ENCODE measurements at places on chromosomes 4 and X.
A peak's percentile ranks its signal among the peaks of the same experiment; 100 is the strongest.

DNA sequence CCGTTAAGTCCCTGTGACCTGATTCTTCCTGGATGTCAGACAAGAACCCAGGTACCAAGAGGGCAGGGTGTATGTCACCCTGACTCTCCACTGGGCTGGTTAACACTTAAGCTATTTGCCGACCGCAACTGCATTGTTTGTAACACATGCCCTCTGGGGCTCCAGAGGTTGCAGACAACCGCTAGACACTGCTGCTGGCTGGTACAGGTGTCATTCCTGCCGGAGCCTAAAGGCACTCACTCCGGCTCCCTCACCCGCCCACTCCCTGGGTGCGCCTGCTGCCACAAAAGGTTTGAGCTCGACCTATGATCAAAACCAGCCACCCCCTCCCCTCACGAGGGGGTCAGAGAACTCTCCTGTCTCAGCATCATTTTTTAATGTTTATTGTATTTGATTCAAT lies 208.2 kb downstream of the FAT4 start:
- no peak for DNase-seq

GRCh38 chr4:129379429-129379828 lies 283.5 kb downstream of the C4orf33 start:
- DNase-seq: no peak

- no peak for DNase-seq
These were observed 43.1 kb upstream of the CYP2U1 start for GRCh38 chr4:107888237-107888636.

- no peak for DNase-seq
These were observed 460.2 kb upstream of the FAT1 start for GRCh38 chr4:187183826-187184225.

DNA sequence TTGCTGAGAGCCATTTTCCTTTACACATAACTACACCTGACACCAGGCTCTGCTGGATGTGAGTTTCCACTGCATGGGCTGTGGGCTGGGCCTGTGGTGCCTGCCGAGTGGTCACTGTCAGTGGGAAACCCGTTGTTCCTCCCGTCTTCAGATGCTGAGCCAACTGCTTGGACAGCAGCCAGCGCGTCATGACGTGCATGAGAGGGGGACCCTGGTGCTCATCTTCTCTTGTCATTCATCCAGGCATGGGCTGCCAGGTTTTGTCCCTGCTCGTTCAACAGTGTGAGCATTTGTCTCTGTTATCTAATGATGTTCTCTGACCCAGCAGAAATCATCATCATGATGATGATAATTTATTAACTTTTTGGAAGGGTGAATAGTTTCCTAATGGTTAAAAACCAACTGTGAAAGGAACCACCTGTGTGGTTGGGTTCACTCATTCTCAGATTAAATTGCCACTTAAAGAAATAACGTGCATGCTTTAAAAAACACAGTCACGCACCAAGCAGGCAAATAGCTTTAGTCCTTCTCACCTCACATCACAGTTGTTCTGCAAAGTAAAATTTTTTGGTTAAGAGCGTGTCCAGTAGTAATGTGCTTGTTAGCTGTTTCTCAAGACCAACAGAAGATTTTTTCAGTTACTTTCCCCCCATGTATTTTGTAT lies 19.9 kb upstream of the CLDN34 start:
- DNase-seq: no peak

DNA sequence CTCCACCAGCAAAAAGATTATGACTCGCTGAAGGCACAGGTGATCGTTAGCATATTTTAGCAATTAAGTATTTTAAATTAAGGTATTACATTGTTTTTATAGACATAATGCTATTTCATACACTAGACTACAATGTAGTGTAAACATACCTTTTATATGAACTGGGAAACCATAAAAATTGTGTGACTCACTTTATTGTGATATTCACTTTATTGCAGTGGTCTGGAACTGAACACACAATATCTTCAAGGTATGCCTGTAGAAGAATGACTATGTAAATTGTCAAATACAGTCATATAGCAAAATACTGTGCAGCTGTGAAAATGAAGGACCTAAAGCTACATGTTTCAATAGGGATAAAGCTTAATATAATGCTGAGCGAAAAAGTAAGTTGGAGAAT lies 26.6 kb upstream of the MAML3 start:
- DNase-seq: no peak

DNA sequence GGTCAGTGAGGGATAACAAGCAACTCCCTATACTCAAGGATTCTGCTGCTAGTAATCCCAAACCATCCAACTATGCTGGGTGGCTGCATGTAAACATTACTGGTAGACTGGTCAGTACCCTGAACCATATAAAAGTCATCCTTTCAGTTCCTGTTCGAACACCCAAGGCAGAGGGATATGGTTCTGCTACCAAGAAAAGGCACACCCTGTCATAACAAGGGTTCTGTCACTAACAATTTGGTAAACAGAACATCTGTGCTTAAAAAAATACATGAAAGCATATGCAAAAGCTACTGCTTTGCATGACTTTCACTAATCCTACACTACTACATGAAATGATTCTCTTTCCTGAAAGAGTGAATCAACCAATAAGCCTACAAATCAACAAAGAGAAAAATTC lies 76.8 kb upstream of the MCF2 start:
- DNase-seq: no peak

GRCh38 chr4:98574816-98575215 lies 83.6 kb downstream of the TSPAN5 start:
- DNase-seq: no peak

GRCh38 chr4:153905231-153905630 lies 116.3 kb upstream of the SFRP2 start:
- no peak for DNase-seq

GRCh38 chrX:67207912-67208311 lies 335.9 kb upstream of the AR start:
- DNase-seq: peak; percentile 25

DNA sequence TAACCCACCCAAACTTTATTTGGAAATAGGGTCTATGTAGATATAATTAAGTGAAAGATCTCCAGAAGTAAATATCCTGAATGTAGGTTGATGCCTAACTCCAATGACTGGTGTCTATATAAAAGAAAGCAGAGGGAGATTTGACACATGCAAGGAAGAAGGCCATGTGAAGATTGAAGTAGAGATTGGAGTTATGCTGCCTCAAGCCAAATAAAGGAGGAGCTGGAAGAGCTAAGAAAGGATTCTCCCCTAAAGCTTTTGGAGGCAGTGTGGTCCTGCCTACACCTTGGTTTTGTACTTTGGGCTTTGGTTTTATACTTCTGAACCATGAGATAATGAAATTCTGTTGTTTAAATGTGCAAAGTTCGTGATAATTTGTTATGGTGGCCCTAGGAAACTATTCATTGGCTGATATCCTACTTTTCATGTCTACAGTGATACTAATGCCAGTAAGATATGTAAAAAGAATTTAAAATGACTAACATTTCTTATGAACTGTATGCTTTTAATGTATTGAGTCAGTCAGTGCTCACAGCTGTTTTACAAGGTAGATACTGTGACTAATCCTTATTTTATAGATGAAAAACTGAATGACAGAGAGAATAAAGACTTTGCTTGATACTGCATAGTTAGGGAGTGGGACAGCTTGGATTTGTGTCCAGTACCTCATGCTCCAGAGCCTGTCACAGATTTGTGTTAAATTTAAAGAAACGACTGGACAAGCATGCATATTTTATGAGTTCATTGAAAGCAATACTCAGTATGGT lies 5.9 kb upstream of the RAB40AL start:
- no peak for DNase-seq

- no peak for DNase-seq
These were observed 119.0 kb downstream of the NKX6-1 start for GRCh38 chr4:84379917-84380641.

GRCh38 chrX:1599791-1600405 lies 8.5 kb downstream of the AKAP17A start:
- DNase-seq: no peak

GRCh38 chr4:630656-631055 lies 5.3 kb downstream of the PDE6B start:
- DNase-seq: no peak

DNA sequence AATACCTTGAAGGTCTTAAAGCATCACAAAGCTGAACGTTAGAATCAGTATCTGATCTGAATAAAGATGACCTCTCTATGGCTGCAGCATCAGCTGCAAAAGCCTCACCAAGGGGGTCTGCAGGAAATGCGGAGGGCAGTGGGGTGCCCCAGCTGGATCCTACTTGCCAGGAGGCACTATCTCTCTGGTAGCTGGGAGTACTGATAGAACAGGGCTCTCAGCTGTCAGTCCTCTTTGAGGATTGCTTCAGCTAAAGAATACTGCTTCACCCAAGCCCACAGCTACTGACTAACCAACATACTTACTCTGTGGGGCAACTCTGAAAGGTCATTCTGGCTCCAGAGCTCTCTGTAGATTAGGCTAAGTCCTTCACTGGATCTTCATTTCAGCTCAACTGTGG lies 112.5 kb upstream of the ZFP42 start:
- DNase-seq: no peak

DNA sequence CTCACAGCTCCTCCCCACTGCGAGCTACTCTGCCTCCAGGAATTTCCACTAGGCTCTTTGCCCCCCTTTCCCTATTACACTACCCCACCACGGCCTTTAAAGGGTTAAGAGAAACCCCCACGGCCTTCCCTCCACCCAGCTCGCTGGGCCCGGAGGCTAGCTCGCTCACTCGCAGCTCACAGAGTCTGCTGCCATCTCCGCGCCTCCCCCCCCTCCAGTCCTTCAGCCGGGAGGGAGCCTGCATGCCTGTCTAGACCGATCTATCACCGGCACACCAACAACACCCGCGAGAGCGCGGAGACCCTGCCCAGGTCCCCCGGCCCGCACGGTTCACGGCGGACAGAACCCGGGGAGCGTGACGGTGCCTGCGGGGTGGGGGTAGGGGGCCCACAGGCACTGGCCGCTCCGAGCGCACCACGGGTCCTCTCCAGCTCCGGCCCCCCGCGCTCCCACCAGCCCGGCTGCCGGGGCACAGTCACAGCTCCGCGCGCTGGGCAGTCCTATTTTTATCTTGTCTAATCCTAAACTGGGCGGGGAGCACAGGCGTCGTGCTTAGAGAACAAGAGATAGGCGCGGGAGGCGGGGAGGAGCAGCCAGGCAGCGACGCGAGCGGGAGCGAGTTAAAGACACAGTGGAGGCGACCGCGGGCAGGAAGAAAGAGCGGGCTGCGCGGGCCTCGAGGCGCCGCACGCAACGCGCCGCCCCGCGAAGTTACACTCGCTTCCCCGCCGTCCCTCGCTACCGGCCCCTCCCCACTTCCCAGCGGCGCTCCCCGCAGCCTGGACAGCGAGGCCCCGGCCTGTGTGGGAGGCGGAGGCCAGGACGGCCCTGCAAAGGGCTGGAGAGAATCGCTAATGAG lies 3.5 kb downstream of the BCOR start:
- peak; percentile 51 for DNase-seq

GRCh38 chr4:20020056-20020455 lies 231.6 kb upstream of the SLIT2 start:
- no peak for DNase-seq

DNA sequence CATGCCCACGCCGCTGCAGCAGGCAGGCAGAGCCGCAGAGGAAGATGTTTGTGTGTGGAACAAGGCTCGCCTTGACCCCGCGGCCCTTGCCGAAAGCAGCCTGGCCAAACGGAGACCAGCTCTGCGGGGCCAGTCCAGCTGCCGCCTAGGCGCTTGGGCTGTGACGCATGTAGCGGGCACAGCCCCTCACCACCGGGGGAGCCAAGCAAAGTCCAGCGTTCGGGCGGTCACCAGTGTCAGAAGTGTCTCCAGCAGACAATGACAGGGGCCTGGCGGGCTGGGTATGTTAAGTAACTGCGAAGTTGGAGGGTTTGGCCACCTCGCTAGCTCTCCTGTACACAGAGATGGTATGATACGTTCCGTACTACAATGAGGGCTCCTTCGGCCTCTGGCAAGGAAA lies 1.3 kb downstream of the AMER1 start:
- DNase-seq: no peak

- DNase-seq: no peak
These were observed 149.6 kb upstream of the DDIT4L start for GRCh38 chr4:100339870-100340269.

DNA sequence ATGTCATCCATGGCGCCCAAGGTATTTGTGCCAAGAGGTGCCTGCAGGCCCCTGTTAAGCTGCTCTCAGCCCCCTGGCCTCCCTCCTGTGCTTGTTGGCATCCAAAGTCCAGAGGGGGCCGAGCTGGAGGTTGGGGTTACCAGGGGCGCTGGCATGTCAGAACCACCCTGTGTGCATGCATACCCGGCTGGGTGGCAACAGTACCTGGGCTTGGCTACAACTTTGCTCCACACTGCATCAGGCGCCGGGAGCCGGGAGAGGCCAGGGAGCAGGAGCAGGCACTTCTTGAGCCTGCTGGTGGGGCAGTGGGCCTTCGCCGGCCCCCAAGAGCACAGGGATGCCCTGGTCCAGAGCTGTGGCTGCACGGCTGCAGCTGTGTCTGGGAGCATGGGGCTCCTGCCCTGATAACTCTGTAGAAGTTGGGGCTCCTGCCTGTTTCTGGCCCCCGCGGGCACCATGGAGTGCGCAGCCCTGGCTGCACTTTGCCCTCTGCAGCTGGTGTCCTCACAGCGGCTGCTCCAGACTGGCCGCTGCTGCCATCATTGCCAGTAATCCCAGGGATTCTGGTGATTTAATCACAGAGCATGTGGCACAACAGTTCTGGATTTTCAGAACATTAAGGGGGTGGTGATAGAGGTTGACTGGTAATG lies 130.3 kb downstream of the ARHGAP10 start:
- no peak for DNase-seq

DNA sequence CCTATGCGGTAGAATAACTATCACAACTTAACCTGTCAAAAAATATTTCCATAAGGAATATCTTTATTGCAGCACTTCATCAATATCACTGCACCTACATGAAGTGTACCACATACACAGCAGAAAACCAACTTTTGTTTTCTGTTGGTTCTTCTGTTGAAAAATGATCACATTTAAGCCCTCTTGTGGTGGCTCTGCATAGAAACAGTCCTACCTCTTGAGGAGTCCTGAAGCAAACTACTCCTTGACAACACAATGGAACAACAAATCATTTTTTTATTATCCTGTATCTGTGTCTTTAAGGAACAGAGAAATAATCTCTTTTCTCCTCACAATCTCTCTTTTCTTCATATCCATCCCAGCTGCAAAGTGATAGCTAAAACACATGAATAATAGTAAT lies 39.8 kb upstream of the ATOH1 start:
- DNase-seq: no peak

DNA sequence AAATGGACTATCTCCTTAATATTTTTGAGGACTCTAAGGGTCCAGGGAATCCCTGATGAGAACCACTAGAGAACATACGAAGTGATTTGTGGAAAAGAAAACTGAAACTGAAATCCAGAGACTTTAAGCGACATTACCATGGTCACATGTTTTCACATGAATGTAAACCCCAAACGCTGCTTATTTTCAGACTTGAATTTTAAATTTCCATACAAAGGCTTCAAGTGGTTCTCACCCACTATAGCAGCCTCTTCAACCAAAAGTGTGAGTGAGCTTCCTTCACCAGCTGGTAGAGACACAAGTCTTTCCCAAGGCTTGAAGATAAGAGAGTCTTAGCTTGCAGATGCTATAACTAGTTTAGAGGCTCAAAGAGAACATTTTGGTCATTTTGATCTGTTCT lies 232.7 kb downstream of the MGST2 start:
- no peak for DNase-seq

- DNase-seq: no peak
These were observed 562.4 kb upstream of the ZFP42 start for GRCh38 chr4:187433141-187433540.

- DNase-seq: peak; percentile 69
These were observed 24.8 kb upstream of the ACSL1 start for GRCh38 chr4:184850431-184851199.

- no peak for DNase-seq
These were observed 15.5 kb downstream of the MAGEA9B start for GRCh38 chrX:149571770-149572169.

- no peak for DNase-seq
These were observed 573.9 kb upstream of the MAGEB2 start for GRCh38 chrX:29641461-29641860.

All from suppressor macrophage (primary cell).